ENCODE measurements at places on chromosomes 1 and 21.
A peak's percentile ranks its signal among the peaks of the same experiment; 100 is the strongest.

- DNase-seq = no peak
Measured at GRCh38 chr1:174239541-174239940, 80.2 kb downstream of the RABGAP1L start.

- DNase-seq = no peak
Measured at GRCh38 chr1:208907790-208908189, 663.6 kb upstream of the PLXNA2 start.

DNA sequence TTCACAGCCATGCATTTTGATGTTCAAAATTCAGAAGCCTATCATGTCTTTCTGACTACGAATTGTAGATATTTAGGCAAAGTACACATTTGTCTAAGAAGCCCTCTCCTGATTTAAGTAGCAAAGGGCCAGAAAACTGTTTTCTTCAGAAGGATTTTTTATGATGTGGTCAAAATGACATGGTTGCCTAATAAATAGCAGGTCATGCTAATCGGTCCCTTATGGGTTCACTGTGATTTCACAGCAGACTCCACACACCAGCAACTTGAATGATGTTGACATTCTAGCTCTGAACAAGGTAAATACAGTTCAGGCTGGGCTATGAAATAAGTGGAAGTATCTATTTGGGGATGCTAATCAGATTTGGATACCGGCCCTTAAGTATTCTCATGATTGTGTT lies 178.7 kb upstream of the DPYD start:
- no peak for DNase-seq

DNA sequence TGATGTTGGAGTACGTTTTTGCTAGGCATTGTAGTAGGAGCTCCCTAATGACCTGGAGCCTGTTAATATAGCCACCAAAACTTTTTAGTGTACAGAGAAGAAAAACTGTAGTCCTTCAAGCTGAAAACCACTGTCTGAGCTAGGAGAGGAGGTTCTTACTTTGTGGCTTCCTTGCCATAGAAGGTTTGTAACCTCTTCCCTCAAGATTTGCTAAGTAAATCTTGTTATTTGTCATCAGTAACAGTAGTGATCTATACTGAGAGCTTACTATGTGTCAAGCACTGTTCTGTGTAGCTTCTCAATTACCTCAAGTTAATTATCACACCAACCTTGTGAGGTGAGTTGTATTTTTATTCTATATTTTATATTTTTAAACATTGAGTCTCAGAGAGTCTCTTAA lies 21.2 kb upstream of the LRRC8C start:
- DNase-seq = no peak

DNA sequence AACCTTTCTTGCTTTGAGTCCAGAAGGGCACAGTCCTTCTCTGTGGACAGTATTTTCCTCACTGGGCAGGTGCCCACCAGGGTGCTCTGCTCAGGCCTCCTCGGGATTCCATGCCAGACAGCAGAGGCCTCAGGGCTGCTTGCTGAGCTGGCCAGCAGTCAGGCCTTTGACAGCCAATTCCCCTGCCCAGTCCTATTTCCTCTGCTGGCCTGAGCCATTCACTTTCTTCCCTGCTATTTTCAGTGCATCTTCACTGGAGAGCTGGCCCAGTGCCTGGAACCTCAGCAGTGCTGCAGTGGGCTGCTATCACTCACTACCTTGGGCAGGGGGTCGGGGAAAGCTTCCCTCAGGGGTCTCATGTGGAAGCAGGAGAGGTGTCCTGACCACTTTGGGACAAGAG lies 33.2 kb downstream of the KCNA10 start:
- DNase-seq = no peak

GRCh38 chr1:10379101-10379620 lies 19.7 kb upstream of the PGD start:
- no peak for DNase-seq

DNA sequence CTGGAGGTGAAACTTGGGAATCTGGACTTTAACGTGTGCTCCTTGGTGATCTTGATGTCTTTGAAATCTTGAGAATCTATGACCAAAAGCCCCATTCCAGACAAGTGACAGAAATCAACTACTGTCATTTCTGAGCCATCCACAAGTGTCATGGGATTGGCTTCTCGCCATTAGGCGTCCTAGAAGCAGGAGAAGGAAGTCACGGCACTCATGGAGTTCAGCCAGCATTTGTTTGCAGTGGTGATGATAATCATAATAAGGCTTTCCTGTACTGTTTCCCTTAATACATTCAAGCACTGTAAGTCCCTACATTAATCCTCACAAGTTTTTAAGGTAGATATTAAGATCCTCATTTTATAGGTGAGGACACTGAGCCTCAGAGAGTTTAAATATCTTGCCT lies 11.9 kb downstream of the F5 start:
- no peak for DNase-seq

- peak; percentile 65 for DNase-seq
Measured at GRCh38 chr1:31957701-31958674, 19.8 kb upstream of the PTP4A2 start.

GRCh38 chr1:34028381-34029055 lies 136.5 kb downstream of the CSMD2 start:
- DNase-seq = no peak

Data from CD4-positive, alpha-beta T cell treated with Interleukin-17A for 4 hours (primary cell).